HAP-1 (cell line): ENCODE measurements at places on chromosomes 13 and 19.

GRCh38 chr13:50425772-50426171 lies 410.5 kb downstream of the KCNRG start:
- no peak for DNase-seq

DNA sequence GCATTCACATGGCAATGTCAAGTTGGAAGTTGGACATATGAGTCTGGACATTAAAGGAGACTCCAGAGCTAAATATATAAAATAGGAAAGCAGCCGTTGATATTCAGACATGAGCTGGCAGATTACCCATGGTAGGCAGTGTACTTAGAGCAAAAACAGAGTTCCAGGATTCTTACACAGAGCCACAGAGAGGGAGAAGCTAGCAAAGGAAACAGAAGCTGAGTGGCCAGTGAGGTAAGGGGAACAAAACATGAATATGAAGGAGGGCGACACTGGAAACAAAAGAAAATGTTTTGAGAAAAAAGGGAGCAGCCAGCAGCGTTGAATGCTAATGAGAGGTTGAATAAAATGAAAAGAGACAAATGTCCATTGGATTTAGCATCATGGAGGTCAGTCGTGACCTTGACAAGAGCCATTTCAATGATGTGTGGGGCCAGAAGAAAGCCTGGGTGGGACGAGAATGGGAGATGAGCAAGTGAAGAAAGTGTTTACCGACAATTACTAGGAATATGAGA lies 198.4 kb downstream of the POU4F1 start:
- no peak for DNase-seq

DNA sequence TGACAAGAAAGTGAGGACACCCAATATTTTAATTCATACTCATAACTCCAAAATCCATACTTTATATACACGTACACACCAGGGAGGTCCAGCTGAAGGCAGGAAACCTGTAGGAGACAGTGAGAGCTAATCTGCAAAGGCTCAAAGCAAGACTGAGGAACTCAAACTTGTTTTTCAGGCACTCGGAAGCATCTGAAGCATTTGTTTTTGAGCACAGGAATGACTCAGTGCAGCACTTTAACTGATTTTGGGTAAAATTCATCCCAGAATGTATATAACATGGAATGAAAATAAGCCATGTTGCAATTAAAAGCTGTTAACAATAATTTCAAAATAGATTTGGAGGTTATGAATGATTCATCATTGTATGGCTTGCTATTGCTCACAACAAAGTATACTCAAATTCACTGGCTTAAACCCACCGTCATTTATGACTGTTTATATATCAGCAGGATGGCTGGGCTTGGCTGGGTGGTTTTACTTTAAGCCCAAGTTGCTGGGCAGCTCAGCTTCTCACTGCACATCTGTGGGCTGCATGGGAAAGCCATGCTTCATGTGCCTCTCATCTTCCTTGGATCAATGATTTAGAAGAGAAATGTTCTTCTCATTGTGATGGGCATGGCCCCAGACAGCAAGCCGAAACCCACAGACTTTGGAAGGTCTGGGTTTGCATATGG lies 177.0 kb downstream of the RFC3 start:
- DNase-seq = no peak

DNA sequence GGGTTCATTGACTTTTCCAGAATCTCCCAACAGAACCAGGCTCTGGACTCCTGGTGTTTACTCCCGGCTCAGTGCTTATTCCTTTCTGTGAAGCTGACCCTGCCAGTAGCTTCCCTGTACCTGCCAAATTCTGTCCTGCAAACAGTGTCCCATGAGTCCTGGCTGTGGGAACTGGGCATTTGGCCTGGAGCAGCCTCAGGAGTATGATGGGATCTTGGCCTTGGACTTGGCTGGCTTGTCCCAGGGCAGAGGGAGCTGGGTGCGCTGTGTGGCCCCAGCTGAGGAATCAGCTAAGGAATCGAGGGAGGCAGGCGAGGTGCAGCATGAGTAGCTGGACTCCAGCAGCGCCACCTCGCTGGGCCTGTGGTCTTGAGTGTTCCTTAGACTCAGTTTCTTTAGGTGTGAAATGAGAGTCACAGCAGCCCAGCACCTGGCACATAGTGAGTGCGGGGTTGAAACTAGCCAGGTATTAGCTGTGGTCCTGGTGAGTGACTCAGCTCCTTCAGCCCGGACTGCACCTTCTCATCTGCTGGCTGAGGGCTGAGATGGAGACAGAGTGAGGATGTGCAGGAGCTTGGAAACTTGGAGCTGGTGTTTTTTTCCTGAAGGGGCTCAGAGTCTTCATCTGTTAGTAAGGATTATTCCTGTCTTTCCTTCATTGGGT lies 10.4 kb downstream of the CLASRP start:
- DNase-seq = no peak

DNA sequence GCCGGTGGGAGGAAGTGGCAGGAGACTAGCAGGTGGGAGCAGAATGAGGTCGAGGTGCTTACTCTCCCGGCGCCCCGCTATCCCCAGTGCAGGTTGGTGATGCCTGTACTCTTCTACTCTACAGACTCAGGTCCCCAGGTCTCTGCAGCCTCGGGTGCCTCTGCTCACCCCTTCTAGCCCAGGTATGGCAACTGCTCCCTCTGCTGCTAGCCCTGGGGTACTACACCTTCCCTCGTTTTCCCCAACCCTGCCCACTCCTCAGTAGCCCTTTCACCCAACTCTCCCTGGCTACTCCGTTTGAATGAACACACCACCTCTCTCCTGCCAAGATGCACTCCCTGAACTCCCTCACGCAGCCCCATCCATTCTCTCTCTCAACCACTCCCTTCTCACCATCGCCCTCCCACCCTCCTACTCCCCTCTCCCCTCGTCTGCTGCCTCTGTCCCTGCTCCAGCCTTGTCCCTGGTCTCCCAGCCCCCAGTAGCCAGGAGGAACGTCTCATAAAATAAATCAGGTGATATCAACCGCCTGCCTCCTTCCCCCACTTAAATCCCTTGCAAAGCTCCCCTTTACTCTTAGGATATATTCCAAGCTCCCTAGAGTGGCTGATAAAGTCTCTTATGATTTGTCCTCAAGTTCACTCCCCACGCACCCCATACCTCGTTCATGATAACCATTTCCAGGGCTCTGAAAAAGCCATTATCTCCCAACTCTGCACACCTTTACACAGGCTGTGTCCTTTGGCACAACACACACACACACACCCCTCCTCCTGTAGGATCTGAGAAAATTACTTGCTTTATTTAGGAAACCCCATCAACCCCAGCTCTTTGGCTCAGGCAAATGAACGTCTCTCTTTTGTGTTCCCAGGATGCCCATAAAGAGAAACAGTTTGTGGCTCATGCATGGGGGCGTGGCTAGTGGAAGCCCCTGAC lies 8.2 kb upstream of the MEIS3 start:
- peak; percentile 90 for DNase-seq

- no peak for DNase-seq
Measured at GRCh38 chr13:39200249-39200910, 162.1 kb downstream of the NHLRC3 start.

GRCh38 chr19:46958532-46958931 lies 61.1 kb upstream of the NPAS1 start:
- DNase-seq = no peak

- no peak for DNase-seq
Measured at GRCh38 chr13:30477346-30478195, 11.8 kb upstream of the HMGB1 start.

GRCh38 chr19:49809160-49809940 lies 3.7 kb downstream of the FUZ start:
- no peak for DNase-seq

- DNase-seq = no peak
Measured at GRCh38 chr13:34410678-34411077, 531.4 kb upstream of the NBEA start.

DNA sequence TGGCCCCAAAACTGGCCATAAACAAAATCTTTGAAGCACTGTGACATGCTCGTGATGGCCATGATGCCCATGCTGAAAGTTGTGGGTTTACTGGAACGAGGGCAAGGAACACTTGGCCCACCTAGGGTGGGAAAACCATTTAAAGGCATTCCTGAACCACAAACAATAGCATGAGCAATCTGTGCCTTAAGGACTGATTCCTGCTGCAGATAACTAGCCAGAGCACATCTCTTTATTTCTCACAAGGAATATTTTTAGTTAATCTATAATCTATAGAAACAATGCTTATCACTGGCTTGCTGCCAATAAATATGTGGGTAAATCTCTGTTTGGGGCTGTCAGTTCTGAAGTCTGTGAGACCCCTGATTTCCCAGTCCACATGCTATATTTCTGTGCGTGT lies 10.3 kb upstream of the ZNF726 start:
- no peak for DNase-seq
